ENCODE measurements at places on chromosomes 11 and 22. TPM values are rescaled to one million over a fixed set of nuclear protein-coding genes. Genes with fewer than 3 reads are reported as not detected.

Gene BSCL2
- total RNA-seq = 67.7 TPM

- H3K27me3 ChIP-seq = no peaks in the 10 kb centered on the region
- DNase-seq = peak; percentile 98
- no peak overlapping the region for H3K27ac ChIP-seq
- H3K36me3 ChIP-seq = no peaks in the 10 kb centered on the region
- H3K4me1 ChIP-seq = no peaks in the 10 kb centered on the region
These were observed 16.0 kb downstream of the TRPM5 start for GRCh38 chr11:2428322-2428795.

GRCh38 chr11:125364121-125364826 lies 131.8 kb downstream of the FEZ1 start:
- H3K4me1 ChIP-seq = peaks cover 12% of the 10 kb centered on the region
- no peak for DNase-seq
- no peaks in the 10 kb centered on the region for H3K27me3 ChIP-seq
- H3K27ac ChIP-seq = no peak overlapping the region
- no peaks in the 10 kb centered on the region for H3K36me3 ChIP-seq
- no peak overlapping the region for H3K4me3 ChIP-seq

DNA sequence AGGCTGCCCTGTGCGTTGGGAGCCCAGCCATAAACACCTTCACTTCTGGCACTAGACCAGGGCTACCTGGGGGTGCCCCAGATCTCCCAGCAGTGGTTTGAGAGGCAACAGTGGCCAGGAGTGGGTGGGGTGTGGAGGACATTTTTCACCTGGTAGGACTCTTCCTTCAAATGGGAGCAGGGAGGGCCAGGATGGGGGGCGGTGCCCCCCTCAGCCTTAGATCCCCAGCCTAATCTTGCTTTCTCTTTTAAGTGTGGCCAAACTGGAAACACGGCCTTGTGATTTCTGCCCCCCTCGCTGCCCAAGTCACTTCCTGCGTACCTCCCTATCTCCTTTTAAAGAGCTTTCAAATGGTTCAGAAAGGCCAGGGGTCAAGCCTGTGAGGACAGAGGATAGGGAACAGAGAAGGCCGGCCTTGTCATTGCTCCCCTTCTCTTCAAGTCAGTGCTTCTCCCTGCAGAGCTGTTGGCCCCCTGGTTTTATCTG lies 800 bp downstream of the KCNJ5 start:
- no peaks in the 10 kb centered on the region for H3K36me3 ChIP-seq
- peaks cover 36% of the 10 kb centered on the region for H3K27me3 ChIP-seq
- H3K4me1 ChIP-seq = peaks cover 7% of the 10 kb centered on the region
- no peak for DNase-seq

Gene FAM111B
- total RNA-seq = 0.72 TPM

Gene LYVE1
- total RNA-seq = not detected

Gene CCDC89
- total RNA-seq = 4.1 TPM

- H3K27ac ChIP-seq = no peak within 1 kb of the TSS
- H3K4me1 ChIP-seq = no peaks in the 10 kb centered on the region
- H3K36me3 ChIP-seq = no peaks in the 10 kb centered on the region
- peaks cover 9% of the 10 kb centered on the region for H3K27me3 ChIP-seq
- H3K4me3 ChIP-seq = no peak within 1 kb of the TSS
These were observed at the start of gene SLC22A8 for GRCh38 chr11:63015521-63016215. SLC22A8 (minus strand) TSS chr11:63015841; CDS start chr11:63014958, 883 bp downstream.

- H3K4me1 ChIP-seq = peaks cover 35% of the 10 kb centered on the region
- H3K4me3 ChIP-seq = no peak overlapping the region
- H3K27me3 ChIP-seq = no peaks in the 10 kb centered on the region
- H3K36me3 ChIP-seq = peaks cover 26% of the 10 kb centered on the region
These were observed 19.7 kb upstream of the CDC42EP2 start for GRCh38 chr11:65295001-65295400.

Gene RHOD
- 27.5 TPM for total RNA-seq

DNA sequence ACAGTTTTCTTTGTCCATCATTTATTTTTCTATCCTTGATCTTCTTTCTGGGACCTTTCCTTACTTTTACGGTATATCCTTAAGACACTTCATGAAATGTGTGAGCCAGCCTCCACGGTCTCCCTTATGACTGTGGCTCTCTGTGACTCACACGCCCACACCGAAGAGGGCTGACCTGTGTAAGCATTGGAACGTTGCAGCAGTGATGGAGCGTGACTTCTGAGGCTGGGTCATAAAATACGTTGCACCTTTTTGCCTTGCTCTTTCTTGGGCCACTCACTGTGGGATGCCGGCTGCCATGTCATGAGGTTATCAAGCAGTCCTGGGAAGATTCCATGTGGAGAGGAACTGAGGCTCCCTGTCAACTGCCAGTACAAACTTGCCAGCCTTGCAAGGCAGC lies 96.3 kb upstream of the RAB1B start:
- no peak overlapping the region for H3K4me3 ChIP-seq
- peak; percentile 90 for DNase-seq
- H3K4me1 ChIP-seq = peaks cover 8% of the 10 kb centered on the region
- no peaks in the 10 kb centered on the region for H3K36me3 ChIP-seq

DNA sequence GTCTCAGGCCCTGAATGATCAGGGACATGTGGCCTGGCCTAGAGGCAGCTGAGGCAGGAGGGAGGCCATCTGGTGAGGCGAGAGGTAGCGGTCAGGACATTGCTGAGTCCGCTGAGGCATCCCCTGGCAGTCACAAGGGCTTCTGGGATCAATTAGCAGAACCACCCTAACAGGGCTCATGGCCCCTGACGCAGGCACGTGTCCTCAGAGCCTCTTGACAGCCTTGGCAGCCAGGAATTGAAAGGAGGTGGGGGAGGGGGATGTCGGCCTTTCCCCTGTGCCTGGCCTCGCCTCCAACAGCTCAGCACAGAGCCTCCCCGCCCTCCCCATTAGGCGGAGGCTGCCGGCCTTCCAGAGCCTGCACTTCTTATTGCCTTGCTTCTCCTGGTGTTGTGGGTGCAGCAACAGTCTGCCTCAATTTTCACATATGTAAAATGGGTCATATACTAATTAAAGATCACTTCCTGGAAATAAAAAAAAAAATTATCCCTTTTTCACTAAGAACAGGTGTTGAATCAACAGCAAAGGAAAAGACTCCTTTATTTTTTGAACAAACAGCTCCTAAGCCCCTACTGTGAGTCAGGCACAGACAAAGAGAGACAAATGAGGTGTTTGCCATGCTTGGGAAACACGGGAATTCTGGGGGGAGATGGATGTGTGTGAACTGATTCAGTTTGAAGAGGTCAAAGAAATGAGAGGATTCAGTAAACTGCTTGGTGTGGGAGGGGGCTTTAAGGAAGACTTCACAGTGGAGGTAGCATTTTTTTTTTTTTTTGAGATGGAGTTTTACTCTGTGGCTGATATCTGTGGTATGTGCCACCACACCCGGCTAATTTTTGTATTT lies 55.3 kb downstream of the NFAM1 start:
- no peaks in the 10 kb centered on the region for H3K4me1 ChIP-seq
- no peaks in the 10 kb centered on the region for H3K27me3 ChIP-seq
- DNase-seq = no peak
- H3K4me3 ChIP-seq = no peak overlapping the region
- H3K27ac ChIP-seq = no peak overlapping the region

DNA sequence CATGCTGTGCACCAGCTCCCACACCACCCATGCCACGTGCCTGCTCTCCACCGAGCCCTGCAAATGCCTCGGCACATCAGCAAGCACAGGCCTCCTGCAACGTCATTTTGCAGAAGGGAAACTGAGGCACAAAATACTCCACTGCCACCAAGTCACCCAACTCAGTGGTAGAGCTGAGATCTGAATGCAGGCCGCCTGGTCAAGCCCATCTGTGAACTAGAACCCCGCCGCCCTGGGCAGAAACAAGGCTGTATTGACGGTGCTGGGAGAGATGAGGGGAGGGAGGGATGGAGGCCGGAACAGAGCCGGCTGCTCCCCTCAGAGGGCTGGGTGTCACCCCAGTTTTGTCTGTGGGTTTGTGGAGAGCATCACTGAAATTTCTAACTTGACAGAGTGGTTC lies 81.4 kb downstream of the CDKN1C start:
- no peaks in the 10 kb centered on the region for H3K4me1 ChIP-seq
- H3K4me3 ChIP-seq = no peak overlapping the region
- no peaks in the 10 kb centered on the region for H3K36me3 ChIP-seq
- peaks cover 38% of the 10 kb centered on the region for H3K27me3 ChIP-seq
- no peak overlapping the region for H3K27ac ChIP-seq

GRCh38 chr11:100769165-100769564 lies 82.1 kb downstream of the ARHGAP42 start:
- H3K36me3 ChIP-seq = peaks cover 3% of the 10 kb centered on the region
- no peaks in the 10 kb centered on the region for H3K27me3 ChIP-seq
- DNase-seq = no peak
- no peak overlapping the region for H3K4me3 ChIP-seq
- no peaks in the 10 kb centered on the region for H3K4me1 ChIP-seq
- H3K27ac ChIP-seq = no peak overlapping the region

Gene OR51B2
- not detected for total RNA-seq

Gene TCN2
- 18.8 TPM for total RNA-seq

DNA sequence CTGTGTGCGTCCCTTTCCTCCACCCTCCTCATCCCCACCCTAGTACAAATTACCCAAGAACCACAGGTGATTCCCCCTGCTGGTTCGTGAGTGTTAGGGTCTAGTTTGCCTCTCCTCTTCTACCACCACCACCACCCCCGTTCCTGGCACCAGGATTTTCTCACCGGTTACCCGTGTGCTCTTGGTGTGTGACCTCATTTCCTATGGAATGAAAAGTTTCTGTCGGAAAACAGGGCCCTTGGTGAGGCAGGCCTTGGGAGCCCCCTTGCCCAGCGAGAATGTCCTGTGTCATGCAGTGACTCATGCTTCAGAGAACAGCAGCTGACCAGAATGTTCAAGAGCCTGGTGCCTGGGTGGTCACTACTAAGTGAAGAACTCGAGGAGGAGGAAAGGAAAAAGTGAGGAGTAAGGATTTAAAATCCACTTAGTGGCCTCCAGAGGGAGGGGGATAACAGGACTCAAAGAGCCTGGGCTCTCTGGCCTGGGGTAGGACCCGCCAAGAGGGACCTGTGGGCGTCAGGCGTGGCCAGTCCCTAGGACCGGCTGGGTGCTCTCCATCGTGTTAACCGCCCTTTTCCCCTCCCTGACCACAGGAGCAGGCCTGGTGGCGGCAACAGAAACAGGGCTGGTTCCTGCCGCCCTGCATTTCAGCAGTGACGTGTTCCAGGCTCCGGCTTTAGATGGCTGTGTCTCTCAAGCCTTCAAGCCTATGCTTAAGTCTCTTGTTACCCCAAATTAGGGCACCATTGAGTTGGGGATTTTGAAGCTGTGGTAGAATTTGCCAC lies 30.2 kb downstream of the C22orf31 start:
- no peaks in the 10 kb centered on the region for H3K36me3 ChIP-seq
- peak overlapping the region; percentile 94 for H3K27ac ChIP-seq
- H3K27me3 ChIP-seq = no peaks in the 10 kb centered on the region
- DNase-seq = peak; percentile 96
- peaks cover 27% of the 10 kb centered on the region for H3K4me1 ChIP-seq

DNA sequence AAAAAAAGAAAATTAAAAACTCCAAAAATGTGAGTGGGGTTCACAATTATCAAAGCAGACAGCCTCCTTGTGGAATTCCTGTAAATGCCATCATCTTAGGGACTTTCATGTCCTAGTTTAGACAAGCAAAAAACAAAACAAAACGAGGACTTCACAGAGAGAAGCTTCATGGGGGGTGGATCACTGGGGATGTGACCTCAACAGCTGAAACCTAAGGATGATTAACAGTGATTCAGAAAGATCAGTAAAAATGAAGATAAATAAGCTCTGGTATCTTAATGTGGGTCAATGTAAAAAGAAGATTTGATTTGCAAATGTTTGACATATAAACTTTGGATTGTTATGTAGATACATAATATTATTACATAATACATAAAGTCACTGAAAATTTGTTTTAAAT lies 8.1 kb upstream of the OR10W1 start:
- no peak overlapping the region for H3K27ac ChIP-seq
- H3K4me3 ChIP-seq = no peak overlapping the region
- H3K4me1 ChIP-seq = no peaks in the 10 kb centered on the region
- DNase-seq = no peak
- H3K36me3 ChIP-seq = no peaks in the 10 kb centered on the region
- H3K27me3 ChIP-seq = no peaks in the 10 kb centered on the region

Gene IRAG1
- total RNA-seq = 2.7 TPM

- H3K27me3 ChIP-seq = no peaks in the 10 kb centered on the region
- H3K27ac ChIP-seq = peak overlapping the region; percentile 73
- peaks cover 41% of the 10 kb centered on the region for H3K4me1 ChIP-seq
- DNase-seq = peak; percentile 99
These were observed 2.4 kb downstream of the LTBP3 start for GRCh38 chr11:65555693-65556231.

GRCh38 chr11:88300888-88301487 lies 36.5 kb downstream of the CTSC start:
- no peak for DNase-seq
- no peak overlapping the region for H3K27ac ChIP-seq
- H3K27me3 ChIP-seq = no peaks in the 10 kb centered on the region
- peaks cover 8% of the 10 kb centered on the region for H3K4me1 ChIP-seq
- H3K36me3 ChIP-seq = no peaks in the 10 kb centered on the region
- H3K4me3 ChIP-seq = no peak overlapping the region

Gene CREB3L1
- 33.3 TPM for total RNA-seq

GRCh38 chr22:31742115-31742514 lies 7.8 kb downstream of the PRR14L start:
- H3K36me3 ChIP-seq = peaks cover 16% of the 10 kb centered on the region
- peak; percentile 85 for DNase-seq
- no peak overlapping the region for H3K27ac ChIP-seq
- H3K4me3 ChIP-seq = no peak overlapping the region
- H3K4me1 ChIP-seq = no peaks in the 10 kb centered on the region
- H3K27me3 ChIP-seq = no peaks in the 10 kb centered on the region
